ENCODE measurements at places on chromosomes 1 and 21. TPM values are rescaled to one million over a fixed set of nuclear protein-coding genes. Genes with fewer than 3 reads are reported as not detected.

CHRM3 gene
- total RNA-seq, result 5.0 TPM

DIO1 gene
- total RNA-seq, result not detected

FHL3 gene
- 35.8 TPM for total RNA-seq

NBPF12 gene
- total RNA-seq, result 7.2 TPM

CRYAA gene
- not detected for total RNA-seq

PRCC gene
- 102 TPM for total RNA-seq

SPATA45 gene
- total RNA-seq, result 0.65 TPM

LIN28A gene
- total RNA-seq, result 1,467 TPM
